Stimulated activated CD4-positive, alpha-beta T cell treated with anti-CD3 and anti-CD28 coated beads, Interleukin-2, amount 100 ng/mL, for 24 hours (primary cell): ENCODE measurements at places on chromosomes 1 and 21.

- peak; percentile 67 for DNase-seq
These were observed 15.9 kb downstream of the RNU5D-1 start for GRCh38 chr1:44714944-44715571.

DNA sequence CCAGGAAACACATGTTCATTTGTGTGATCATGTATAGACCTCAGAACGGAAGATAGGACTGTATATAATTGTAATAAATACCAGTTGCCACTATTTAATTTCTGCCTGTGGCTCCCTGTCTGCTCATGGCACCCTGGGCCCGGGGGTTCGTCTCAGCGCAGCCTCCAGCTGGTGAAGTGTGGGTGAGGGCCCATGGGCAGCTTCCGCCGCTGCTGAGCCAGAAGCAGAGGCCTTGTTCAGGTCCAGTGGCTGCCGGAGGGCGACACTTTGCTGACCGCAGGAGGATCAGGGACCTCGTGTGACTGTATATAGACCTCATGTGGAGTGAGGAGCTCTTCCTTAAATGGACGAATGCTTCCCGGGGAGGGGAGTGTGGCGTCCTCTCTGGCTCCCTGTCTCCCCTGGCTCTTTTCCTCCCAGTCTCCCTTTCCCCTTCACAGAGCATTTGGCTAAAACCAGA is 155.9 kb downstream of the PEX14 start:
- no peak for DNase-seq

DNA sequence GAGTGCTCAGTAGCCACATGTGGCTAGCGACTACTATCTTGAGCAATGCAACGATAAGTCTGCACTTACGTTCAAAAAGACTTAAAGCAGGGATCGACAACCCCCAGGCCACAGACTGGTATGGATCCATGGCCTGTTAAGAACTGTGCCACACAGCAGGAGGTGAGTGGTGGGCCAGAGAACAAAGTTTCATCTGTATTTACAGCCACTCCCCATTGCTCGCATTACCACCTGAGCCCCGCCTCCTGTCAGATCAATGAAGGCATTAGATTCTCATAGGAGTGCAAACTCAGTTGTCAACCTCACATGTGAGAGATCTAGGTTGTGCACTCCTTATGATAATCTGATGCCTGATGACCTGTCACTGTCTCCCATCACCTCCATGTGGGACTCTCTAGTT is 103.6 kb upstream of the ZRANB2 start:
- DNase-seq = no peak

GRCh38 chr1:215835951-215836350 is 268.8 kb downstream of the KCTD3 start:
- no peak for DNase-seq

DNA sequence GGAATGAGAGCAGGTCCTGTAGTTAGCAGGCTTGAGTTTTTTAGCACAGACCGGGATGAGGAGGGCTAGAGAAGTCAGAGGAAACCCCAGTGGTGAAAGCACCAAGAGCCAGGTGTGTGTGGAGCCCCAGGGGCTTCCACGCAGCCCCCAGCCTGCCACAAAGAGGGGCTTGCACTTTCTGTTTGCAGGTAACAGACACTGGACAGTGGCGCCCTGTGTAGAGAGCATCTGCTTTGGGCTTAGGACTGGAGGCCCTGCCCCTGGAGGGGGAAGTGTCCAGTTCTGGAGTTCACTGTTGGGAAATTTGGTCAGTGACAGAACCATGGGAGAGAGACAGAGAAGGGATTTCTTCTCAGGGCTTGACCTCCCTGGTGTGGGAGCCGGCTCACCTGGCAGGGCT is 19.5 kb downstream of the AGT start:
- no peak for DNase-seq

- DNase-seq = no peak
These were observed 163.7 kb upstream of the POU3F1 start for GRCh38 chr1:38210021-38210894.

DNA sequence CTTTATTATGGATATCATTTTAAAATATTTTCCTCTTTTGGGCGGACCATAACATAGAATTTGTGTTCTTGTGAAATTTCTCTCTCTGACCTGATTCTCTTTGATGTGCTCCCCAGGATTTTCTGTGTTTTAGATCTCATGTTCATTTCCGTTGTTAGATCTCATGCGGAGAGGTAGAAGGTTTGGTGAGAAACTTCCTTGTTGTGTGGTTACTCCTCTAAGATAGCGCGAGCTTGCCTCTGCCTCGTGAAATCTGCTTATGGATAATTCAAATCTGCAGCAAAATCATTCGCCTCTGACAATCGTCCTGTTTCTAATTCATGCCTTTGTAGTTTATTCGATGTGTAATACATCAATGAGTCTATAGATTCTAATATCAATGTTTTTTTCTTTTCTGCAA is 580.4 kb downstream of the USP25 start:
- DNase-seq = no peak

- no peak for DNase-seq
These were observed 19.8 kb downstream of the SLC37A1 start for GRCh38 chr21:42533306-42533962.
